ENCODE measurements at places on chromosomes 1 and 21.

DNA sequence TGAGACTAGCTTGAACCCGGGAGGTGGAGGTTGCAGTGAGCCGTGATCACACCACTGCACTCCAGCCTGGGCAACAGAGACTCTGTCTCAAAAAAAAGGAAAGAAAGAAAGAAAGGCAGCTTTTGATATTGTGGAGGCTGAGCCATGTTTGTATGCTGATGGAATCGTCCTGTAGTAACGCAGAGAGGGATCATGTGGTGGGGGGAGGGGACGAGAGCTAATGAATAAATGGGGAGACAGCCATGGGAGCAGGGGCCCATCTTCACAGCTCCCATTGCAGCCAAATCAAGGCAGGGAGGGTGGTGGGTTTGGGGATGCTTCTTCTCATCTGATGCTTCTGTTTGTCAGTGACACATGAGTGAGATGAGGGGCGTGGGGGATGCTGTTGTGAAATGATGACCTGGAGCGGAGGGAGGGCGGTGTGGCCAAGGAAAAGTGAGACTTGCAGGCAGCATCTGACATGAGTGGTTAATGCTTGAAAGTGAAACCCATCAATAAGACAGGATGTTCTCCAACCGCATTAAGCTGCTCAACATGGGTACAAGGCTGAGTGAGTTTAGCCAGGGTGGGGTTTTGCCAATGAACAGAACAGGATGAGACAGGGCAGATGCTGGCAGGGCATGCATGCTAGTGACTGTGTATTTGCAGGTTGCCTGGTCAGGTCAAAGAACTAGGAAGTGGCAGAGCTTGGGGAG, 16.7 kb downstream of the SPATA21 start:
- DNase-seq = peak; percentile 45

DNA sequence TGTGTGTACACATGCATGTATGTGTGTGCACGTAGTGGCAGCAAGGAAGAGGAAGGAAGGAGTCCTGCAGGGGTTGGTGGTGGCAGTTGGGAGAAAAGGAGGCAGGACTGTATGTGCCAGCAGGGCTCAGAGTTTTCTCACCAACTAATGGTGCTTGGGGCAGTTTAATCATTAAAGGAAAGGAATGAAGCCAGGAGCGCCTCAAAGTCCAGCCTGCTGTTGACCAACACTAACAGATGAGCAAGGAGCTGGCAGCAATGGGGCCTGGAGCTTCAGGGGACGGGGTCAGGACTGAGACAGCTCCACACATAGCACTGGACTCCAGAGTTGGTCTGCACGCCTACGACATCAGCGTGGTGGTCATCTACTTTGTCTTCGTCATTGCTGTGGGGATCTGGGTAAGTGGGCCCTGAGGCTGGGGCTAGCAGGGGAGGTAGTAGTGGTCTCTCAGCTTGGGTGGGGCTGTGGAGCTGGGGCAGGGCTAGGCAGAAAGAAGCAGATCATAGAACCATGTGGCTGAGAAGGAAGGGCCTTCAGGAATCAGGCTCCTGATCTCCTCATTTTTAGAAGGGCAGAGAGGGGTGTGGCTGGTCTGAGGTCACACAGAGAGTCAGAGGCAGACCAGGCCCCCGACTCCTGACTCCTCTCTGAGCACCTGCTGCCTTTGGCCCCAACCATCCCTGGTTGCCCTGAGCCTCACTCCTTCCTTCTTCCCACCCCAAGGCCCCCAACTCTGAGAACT, at the start of gene SLC5A9:
SLC5A9 (plus strand) TSS at position 216 of the 742 bp plus-strand sequence; CDS start at position 237, 21 bp downstream.
- DNase-seq = no peak

GRCh38 chr1:164786980-164787833, 228.2 kb downstream of the PBX1 start:
- DNase-seq = peak; percentile 19

GRCh38 chr21:32007456-32007855, 134.6 kb downstream of the HUNK start:
- no peak for DNase-seq

- DNase-seq = no peak
Measured at GRCh38 chr1:175864183-175864582, 120.8 kb upstream of the TNR start.

GRCh38 chr1:65319754-65320153, 10.4 kb downstream of the DNAJC6 start:
- DNase-seq = no peak

GRCh38 chr1:240602189-240602588, 9.8 kb downstream of the GREM2 start:
- DNase-seq = no peak

DNA sequence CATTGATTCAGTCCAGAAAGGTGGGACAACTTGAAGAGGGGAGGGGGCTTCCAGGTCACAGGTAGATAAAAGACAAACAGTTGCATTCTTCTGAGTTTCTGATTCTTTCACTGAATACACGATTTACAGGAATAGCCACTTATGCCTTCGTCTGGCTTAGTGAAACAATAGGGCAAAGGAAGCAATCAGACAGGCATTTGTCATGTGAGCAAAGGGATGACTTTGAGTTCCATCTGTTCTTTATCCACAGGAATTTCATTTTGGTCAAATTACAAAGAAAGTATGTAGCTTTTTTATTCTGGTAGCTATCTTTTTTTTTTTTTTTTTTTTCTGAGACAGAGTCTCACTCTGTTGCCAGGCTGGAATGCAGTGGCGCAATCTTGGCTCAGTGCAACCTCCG, 202.5 kb downstream of the TTLL7 start:
- no peak for DNase-seq

DNA sequence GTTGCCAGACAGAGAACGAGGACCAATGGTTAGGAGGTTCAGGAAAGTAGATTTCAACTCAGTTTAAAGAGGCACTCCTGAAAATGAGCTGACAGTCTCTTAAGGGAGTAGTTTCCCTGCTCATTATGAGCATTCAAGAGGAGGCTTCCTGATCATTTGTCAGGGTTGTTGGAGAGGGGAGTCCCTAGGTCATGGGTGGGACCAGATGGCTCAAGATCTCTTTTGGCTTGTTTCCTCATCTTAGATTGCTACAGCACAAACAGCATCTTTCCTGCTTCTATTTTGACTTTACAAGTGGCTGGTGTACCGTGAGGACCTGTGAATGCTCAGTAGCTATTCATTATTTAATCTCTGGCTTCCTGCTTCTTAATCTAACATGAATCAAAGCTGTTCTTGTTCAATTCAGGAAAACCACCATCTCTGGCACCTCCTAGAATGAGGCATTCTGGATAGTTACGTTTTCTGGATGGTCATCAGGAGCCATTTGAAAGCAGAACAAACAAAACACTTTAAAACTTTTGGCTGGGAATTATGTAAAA, 47.6 kb downstream of the PEX14 start:
- DNase-seq = no peak

- no peak for DNase-seq
Measured at GRCh38 chr1:180231506-180231921, 1.4 kb downstream of the LHX4 start.

DNA sequence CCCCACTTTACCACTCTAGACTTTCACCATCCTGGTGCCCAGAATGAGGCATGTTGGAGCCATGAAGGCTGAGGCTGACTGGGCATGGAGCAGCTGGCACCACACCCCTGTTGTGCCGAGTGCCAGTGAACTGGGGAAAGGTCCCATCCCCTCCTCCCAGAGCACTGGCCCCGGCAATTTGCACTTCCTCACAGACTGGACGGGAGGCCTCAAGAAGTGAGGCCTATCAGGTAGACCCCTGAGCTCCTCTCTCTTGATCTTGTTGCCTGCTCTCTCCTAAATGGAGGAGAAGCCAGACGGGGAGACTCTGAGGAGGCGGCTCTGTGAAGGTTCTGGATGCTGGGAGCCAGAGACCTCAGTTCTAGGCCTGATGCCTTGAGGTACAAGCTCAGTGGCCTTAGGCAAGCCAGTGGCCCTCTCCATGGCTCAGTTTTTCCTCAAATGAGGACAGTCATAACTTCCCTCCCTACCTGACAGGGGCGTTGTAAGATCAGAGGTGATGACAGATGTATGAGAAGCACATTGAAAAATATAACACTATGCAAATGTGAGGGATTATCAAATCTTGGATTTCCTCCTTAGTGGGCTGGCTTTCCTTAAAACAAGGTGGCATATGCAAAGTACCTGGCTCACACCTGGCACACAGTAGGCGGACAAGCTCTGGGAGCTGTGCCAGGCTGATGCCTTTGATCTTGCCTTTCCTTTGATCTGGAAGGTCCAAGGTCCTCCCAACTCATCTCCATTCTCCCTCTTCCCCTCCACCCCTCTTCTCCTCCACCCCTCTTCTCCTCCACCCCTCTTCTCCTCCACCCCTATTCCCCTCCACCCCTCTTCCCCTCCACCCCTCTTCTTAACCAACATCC, 6.7 kb downstream of the GRHL3 start:
- no peak for DNase-seq

- DNase-seq = no peak
Measured at GRCh38 chr1:15325375-15326085, 78.5 kb downstream of the FHAD1 start.

GRCh38 chr1:109392788-109393616, 4.7 kb downstream of the SORT1 start:
- no peak for DNase-seq

- DNase-seq = no peak
Measured at GRCh38 chr1:53086491-53087070, 24.6 kb downstream of the PODN start.

- DNase-seq = no peak
Measured at GRCh38 chr1:152737997-152738396, 19.8 kb upstream of the KPRP start.

GRCh38 chr1:33429856-33430691, 821 bp downstream of the PHC2 start:
- no peak for DNase-seq

DNA sequence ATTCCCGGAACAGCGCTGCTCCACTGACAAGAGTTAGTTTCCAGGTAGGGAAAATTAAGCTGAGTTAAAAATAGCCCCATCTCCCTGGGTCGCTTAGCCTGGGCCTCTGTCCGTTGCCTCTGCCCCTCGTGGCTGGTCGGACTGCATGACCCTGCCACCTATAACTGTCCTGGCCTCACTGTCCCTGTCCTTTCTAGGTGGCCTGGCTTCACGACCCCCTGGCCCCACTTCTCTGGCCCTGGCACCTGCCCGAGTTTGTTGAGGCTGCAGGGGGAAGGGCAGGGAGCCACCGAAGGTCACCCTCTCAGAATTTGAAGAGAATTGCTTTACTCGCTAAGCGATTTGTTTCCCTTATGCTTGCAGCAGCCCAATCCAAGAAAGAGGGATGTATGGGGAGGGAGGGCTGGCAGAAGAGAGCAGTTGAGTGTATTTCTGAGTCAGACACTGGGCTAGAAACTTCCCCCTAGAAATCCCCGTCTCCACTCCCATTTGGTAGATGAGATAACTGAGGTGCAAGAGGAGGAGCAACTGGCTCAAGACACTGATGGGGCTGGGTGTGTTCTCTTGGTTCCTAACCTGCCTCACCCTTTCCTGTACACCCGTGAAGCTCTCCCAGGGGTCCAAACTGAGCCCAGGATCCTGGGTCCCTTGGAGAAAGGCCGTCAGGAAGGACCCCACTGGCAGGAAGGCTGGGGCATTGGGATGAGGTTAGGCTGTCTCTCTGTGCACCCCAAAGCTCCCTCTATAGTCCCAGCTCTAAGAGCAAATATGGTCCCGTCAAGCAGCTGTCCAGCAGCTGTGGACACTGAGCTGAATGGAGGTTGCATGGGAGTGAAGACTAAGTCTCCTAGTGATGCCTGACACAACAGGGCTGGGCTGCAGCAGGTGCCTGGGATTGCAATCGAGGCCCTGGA, 2.9 kb upstream of the EDN2 start:
- DNase-seq = no peak

DNA sequence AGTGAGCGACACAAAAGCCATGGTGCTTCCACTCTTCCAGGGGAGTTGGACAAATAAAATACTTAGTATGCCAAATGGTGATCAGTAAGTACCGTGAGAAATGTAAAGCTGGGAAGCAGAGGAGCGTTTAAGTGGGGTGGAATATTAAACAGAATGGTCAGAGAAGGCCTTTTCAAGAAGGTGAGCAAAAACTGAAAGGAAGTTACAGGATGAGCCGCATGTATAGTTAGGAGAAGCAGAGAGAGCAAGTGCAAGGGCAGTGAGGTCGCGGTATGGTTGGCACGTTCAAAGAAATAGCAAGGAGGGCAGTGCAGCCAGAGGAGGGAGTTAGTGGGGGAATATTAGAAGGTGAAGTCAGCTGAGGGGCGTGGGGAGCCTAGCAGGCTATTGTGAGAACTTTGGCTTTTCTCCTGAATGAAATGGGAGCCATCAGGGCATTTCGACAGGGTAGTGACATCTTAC, 748 bp upstream of the ATP6V0B start:
- DNase-seq = no peak

DNA sequence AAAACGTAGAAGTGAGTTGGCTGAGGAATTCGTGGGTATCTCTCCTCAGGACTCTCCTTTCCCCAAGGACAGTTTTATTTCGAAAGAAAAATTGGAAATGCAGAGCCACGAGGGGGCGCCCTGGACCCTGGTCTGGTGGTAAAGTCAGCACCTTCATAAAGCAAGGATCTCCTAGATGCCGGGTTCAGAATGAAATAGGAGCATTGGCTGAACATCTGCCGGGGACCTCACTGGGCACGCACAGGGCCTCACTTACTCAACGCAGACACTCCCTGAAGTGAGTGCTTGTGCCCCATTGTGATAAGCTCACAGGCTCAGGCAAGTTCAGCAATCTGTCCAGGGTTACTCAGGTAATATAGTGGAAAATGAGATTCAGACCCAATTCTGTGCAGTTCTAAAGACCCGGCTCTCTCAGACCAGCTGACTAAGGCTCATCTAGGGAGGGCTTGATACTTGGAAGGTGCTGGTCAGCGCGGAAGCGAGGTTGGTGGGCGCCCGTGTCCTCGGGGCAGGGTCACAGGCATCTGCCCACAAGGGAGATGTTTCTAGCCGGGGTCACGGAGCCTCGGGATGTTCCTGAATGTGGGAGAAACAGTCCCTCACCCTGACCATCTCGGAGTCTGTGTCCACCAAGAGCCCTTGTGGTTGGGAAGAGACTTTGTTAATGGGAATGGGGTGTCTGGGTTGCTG, 55.7 kb upstream of the ETV3 start:
- DNase-seq = peak; percentile 23

DNA sequence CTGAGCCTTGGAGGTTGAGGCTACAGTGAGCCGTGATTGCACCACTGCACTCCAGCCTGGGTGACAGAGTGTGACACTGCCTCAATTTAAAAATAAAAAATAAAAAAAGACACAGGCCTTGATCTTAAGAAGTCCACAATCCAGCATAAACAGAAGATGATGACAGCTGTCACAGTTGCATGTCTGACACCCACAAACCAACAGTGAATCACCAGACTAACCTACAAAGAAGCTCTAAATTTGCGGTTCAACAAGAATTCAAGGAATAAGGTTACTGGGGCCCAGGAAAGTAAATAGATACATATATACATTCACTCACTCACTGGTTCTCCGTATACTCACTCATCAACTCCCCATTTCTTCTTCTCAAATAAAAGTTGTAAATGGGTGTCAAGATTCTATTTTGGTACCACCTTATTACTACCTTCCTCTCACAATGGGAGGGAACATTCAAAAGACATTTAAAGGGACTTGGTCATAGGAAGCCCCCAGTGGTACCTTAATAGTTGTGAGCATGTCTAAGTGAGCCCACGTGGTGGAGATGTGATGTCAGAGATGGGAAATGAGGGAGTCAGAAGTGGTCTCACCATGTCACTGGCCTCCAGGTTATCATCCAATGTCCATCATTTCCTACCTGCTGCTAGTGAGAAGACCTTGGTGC, 66.9 kb upstream of the PRDX6 start:
- DNase-seq = no peak

GRCh38 chr21:37233551-37234146, 33.5 kb downstream of the VPS26C start:
- DNase-seq = no peak
